Activated naive CD8-positive, alpha-beta T cell treated with anti-CD3 and anti-CD28 coated beads, Interleukin-2, amount 10 ng/mL, durations not matched to agents 7 days and 5 days (primary cell): ENCODE measurements at places on chromosomes 12 and 14. TPM values are rescaled to one million over a fixed set of nuclear protein-coding genes. Genes with fewer than 3 reads are reported as not detected.

KIF26A gene
- total RNA-seq = 0.17 TPM

DNA sequence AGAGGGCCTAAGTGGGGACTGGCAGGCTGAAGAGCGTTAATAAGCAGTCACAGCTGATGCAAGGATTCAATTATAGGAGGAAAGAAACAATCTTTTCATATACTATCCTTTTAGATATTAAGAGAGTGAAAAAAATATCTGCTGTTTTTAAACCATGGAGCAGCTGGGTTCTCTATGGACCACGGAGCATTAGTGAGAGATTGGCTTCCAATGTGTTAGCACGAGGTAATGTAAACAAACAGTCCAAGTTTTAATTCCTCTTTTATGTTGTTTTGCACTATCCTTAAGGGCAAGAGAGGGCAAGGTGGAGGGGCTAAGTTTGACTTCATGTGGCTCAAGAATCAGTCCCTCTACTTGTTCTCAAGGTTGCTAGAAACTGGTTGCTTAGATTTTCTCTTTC, 30.9 kb downstream of the CDKN1B start:
- H3K27ac ChIP-seq = no peak overlapping the region
- no peak overlapping the region for H3K4me3 ChIP-seq
- H3K27me3 ChIP-seq = no peaks in the 10 kb centered on the region
- H3K36me3 ChIP-seq = peaks cover 51% of the 10 kb centered on the region
- no peak for DNase-seq

DNA sequence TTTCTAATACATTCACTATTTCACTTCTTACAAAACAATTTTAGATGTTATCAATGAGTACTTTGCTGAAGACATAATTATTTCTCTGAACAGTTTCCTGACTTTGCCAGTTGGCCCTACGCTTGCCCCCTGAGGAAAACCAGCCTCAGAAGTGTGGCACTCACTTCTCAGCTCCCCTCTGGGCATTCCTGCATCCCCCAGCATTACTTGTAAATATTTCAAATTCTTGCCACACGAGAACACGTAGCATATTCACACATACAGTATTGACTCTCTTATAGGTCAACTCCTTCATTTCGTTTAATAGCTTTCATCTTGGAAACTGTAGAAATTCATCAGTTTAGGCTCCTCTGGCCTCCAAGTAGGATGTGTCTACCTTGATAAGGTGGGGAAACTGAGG, 65.2 kb downstream of the OTX2 start:
- no peak overlapping the region for H3K4me3 ChIP-seq
- peaks cover 7% of the 10 kb centered on the region for H3K27me3 ChIP-seq
- H3K27ac ChIP-seq = no peak overlapping the region
- H3K4me1 ChIP-seq = no peaks in the 10 kb centered on the region
- no peaks in the 10 kb centered on the region for H3K36me3 ChIP-seq

DNA sequence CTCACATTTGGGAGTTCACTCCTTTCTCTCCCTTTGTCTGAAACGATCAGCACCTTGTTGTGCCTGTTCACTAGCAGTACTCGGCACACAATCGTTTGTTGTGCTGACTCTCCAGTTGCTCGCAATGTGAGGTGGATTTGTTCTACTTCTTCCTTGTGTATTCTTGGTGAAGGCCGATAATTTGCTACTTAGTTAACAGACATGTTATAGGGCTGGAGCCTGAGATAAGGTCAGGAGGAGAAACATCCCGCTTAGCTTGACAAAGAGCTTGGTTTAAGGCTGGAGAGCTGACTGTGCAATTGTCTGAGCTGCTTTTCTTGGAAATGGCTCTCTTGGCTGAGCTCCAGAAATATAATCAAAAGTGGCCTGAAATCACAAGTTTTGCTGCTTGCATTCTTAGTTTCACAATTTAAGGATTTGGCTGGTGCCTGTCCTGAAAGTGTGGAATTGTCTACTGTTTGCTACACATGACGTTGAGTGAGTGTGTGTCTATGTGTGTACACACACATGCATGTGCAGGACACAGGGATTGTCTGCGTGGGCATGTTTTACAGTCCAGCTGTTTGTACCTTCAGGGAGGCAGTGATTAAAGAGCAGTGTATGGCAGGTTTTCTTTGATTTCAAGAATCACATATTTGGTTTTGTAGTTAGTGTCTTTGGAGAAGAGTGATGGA, 77.7 kb downstream of the ARF6 start:
- DNase-seq = no peak
- H3K4me1 ChIP-seq = peaks cover 47% of the 10 kb centered on the region
- peak overlapping the region; percentile 91 for H3K4me3 ChIP-seq
- H3K27me3 ChIP-seq = no peaks in the 10 kb centered on the region
- H3K36me3 ChIP-seq = peaks cover 5% of the 10 kb centered on the region

GRCh38 chr12:80485222-80485987, 41.4 kb downstream of the PTPRQ start:
- no peaks in the 10 kb centered on the region for H3K4me1 ChIP-seq
- no peak for DNase-seq
- no peaks in the 10 kb centered on the region for H3K27me3 ChIP-seq
- no peak overlapping the region for H3K27ac ChIP-seq
- no peak overlapping the region for H3K4me3 ChIP-seq

TXNRD1 gene
- total RNA-seq = 89.0 TPM

- H3K27me3 ChIP-seq = no peaks in the 10 kb centered on the region
- H3K36me3 ChIP-seq = peaks cover 2% of the 10 kb centered on the region
Observed at GRCh38 chr12:122989225-122989839, 8.9 kb downstream of the ARL6IP4 start.

PRKD1 gene
- not detected for total RNA-seq

- peak overlapping the region; percentile 85 for H3K4me3 ChIP-seq
- H3K36me3 ChIP-seq = peaks cover 9% of the 10 kb centered on the region
- H3K4me1 ChIP-seq = peaks cover 28% of the 10 kb centered on the region
Observed at GRCh38 chr12:40105265-40105514, 691 bp downstream of the SLC2A13 start.

DNA sequence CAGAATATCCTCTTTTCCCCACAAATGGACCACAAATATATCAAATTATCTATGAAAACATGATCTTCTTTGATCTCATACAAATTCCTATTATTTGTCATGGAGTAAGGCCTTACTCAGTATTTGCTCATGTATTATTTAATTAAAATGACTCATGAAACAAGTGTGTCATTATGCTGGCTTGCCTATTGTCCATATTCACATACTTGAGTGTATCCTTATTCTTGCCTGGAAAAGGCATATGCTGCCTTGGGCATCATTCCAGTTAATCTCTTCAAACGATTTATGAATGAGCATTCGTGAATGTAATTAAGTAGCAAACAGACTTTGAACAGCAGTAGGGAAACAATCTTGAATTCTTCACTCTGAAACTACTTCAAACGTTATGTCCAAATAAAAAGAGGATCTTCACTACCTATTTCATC, 22.6 kb upstream of the SNRPF start:
- H3K36me3 ChIP-seq = no peaks in the 10 kb centered on the region
- H3K27me3 ChIP-seq = peaks cover 19% of the 10 kb centered on the region
- H3K27ac ChIP-seq = no peak overlapping the region
- no peak overlapping the region for H3K4me3 ChIP-seq
- no peak for DNase-seq

- H3K36me3 ChIP-seq = no peaks in the 10 kb centered on the region
- no peaks in the 10 kb centered on the region for H3K4me1 ChIP-seq
- no peak overlapping the region for H3K27ac ChIP-seq
- no peak for DNase-seq
Observed at GRCh38 chr12:94561943-94562411, 88.4 kb downstream of the TMCC3 start.

SLC25A47 gene
- not detected for total RNA-seq

GRCh38 chr12:57105011-57105753, 6.0 kb downstream of the STAT6 start:
- no peak overlapping the region for H3K27ac ChIP-seq
- no peaks in the 10 kb centered on the region for H3K27me3 ChIP-seq
- H3K36me3 ChIP-seq = peaks cover 36% of the 10 kb centered on the region
- no peak for DNase-seq
- no peak overlapping the region for H3K4me3 ChIP-seq

DNA sequence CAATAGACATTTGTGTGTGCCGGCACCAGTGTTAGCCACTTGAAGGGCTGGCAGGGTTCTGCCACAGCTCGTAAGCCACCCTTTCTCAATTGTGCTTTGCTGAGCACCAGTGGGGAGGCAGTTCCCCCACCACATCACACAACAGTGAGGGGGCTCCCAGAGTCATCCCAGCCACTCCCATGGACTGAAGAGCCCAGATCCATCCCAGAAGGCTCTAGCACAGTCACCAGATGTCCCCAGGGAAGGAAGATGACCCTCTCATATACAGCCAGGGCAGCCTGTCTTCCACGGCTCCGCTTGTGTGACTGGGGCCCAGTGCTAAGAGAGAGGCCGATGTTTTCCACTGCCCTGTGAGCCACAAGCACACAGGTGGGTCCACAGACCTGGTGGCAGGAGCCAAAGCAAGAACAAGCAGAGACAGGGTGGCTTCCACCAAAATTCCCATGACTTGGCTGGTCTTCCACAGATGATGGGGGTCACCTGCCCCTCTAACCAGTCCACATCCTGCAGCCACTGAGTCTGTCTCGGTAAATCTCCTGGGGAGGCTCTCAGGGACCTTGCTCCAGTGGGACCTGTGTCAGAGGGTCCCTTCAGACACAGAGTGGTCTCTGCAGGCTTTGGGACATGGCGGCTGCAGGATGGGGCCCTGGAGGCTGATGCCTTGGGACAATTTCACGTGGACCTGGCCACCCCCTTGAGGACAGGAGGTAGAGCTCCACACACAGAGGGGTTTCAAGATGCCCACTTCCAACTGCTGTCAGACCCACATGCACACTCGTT, 71.9 kb upstream of the DDX11 start:
- no peaks in the 10 kb centered on the region for H3K27me3 ChIP-seq
- no peak overlapping the region for H3K27ac ChIP-seq
- no peak for DNase-seq
- no peak overlapping the region for H3K4me3 ChIP-seq

GRCh38 chr12:3624273-3624672, 128.6 kb downstream of the CRACR2A start:
- peaks cover 21% of the 10 kb centered on the region for H3K36me3 ChIP-seq
- no peak overlapping the region for H3K27ac ChIP-seq
- DNase-seq = no peak
- peaks cover 2% of the 10 kb centered on the region for H3K4me1 ChIP-seq
- no peak overlapping the region for H3K4me3 ChIP-seq

DNA sequence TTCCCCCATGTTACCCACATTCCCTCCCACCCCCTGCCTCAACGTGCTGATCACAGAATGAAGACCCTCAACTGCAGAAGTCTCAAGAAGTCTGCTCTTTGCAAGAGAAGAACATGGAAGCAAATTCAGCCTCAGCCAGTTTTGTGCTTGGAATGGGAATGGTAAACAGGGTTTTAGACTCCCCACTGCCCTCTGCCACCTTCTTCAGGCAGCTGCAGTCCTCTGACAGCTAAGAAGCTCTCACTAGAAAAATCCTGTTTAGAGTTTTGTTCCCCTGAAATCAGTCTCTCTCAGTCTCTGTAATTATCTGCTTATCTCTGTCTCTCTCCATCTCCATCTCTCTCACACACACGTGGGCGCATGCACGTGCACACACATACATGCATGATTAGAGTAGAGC, 85.4 kb downstream of the CRACR2A start:
- no peak for DNase-seq
- no peak overlapping the region for H3K4me3 ChIP-seq
- no peak overlapping the region for H3K27ac ChIP-seq
- peaks cover 20% of the 10 kb centered on the region for H3K36me3 ChIP-seq

- no peaks in the 10 kb centered on the region for H3K4me1 ChIP-seq
- H3K27ac ChIP-seq = no peak overlapping the region
- no peaks in the 10 kb centered on the region for H3K27me3 ChIP-seq
Observed at GRCh38 chr12:115464111-115464581, 780.2 kb upstream of the TBX3 start.

TEP1 gene
- total RNA-seq = 57.9 TPM

DNA sequence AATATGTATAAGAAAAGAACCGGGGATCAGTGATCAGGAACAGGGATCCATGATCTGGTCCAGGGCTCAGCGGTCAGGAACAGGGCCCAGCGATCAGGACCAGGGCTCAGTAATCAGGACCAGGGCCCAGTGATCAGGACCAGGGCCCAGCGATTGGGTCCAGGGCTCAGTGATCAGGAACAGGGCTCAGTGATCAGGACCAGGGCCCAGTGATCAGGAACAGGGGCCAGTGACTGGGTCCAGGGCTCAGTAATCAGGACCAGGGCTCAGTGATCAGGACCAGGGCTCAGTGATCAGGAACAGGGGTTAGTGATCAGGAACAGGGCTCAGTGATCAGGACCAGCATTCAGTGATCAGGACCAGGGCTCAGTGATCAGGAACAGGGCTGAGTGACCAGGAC, 56.3 kb downstream of the TMEM121 start:
- H3K27ac ChIP-seq = peak overlapping the region; percentile 0
- H3K36me3 ChIP-seq = no peaks in the 10 kb centered on the region
- DNase-seq = peak; percentile 20
- H3K4me3 ChIP-seq = no peak overlapping the region
- peaks cover 2% of the 10 kb centered on the region for H3K4me1 ChIP-seq

- H3K27ac ChIP-seq = no peak overlapping the region
- no peak overlapping the region for H3K4me3 ChIP-seq
- H3K4me1 ChIP-seq = peaks cover 3% of the 10 kb centered on the region
Observed at GRCh38 chr12:2610358-2610757, 184.4 kb upstream of the FKBP4 start.

DNA sequence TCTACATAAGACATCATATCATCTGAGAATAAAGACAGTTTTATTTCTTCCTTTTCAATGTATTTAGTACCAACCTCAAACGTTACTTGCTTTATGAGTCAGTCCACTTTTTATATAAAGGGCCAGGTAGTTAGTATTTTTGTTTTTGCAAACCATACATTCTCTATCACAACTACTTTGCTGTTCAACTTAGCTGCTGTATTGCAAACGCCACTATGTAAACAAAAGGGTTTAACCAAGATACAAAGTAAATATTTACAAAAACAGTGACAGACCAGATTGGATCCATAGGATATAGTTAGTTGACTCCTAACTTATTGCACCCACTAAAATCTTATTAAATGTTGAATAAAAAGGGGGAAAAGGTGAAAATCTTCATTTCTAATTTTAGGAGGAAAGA, 87.7 kb upstream of the FOXG1 start:
- H3K36me3 ChIP-seq = no peaks in the 10 kb centered on the region
- no peaks in the 10 kb centered on the region for H3K4me1 ChIP-seq
- H3K27ac ChIP-seq = no peak overlapping the region
- H3K27me3 ChIP-seq = no peaks in the 10 kb centered on the region

DNA sequence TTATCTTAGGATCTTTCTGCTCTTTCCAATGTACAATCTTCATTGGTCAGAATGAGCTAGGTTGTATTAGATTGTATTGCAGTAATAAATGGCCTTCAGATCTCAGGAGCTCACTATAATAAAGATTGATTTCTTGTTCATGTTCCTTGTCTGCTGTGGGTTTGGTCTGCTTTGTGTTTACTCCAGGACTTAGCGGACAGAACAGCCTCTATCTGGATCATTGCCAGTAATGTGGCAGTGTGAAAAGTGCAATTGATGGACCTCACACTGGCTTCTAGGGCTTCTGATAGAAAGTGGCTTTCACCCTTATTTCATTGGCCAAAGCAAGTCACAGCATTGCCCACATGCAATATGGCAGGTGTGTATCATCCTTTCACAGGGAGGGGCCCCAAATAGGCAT, 81.2 kb downstream of the BTG1 start:
- no peaks in the 10 kb centered on the region for H3K27me3 ChIP-seq
- no peak overlapping the region for H3K4me3 ChIP-seq
- H3K4me1 ChIP-seq = peaks cover 9% of the 10 kb centered on the region
- H3K36me3 ChIP-seq = peaks cover 3% of the 10 kb centered on the region

GRCh38 chr12:1934831-1935230, 16.4 kb upstream of the CACNA2D4 start:
- DNase-seq = no peak
- no peak overlapping the region for H3K27ac ChIP-seq
- H3K27me3 ChIP-seq = peaks cover 2% of the 10 kb centered on the region
- peaks cover 2% of the 10 kb centered on the region for H3K4me1 ChIP-seq
- no peaks in the 10 kb centered on the region for H3K36me3 ChIP-seq

PRH2 gene
- not detected for total RNA-seq
